Natural killer cell (primary cell): ENCODE measurements at places on chromosomes 2 and 18.

DNA sequence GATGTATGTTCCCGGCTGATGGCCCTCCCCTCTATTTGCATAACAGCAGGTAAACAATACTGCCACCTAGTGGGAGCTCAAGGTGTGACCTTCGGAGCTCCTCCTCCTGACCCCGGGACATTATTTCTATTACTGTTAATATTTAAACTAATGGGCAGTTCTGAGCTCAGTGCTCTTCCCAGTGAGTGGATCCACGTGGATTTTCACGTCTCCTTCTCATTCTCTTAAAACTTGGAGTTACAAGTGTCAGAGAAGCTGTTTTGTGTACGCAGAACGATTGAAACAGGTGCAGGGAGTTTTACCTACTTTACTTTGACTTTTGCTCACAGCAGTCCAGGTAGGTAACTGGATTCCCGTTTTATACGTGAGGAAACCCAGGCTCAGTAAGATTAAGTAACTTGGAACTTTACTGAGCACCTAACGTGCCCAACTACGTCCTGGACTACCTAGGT lies 127.3 kb downstream of the PRKCE start:
- DNase-seq, result peak; percentile 48

DNA sequence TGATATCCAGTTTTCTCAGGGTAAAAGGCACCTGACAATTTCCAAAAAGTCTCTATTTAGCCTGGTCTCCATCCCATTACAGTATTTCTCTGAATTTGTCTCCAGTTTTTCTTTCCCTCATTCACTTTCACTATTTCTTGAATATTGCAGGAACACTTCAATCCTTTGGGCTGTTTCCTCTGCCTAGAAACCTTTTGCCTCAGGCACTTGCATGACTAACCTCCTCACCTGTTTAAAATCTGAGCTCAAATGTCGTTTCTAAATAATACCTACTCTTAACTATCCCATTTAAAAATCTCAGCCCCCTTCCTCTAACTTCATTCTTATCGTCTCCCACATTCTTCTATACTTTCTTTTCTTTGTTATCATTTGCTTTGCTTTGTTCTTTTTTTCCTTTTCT lies 9.0 kb downstream of the SCN2A start:
- DNase-seq, result no peak

DNA sequence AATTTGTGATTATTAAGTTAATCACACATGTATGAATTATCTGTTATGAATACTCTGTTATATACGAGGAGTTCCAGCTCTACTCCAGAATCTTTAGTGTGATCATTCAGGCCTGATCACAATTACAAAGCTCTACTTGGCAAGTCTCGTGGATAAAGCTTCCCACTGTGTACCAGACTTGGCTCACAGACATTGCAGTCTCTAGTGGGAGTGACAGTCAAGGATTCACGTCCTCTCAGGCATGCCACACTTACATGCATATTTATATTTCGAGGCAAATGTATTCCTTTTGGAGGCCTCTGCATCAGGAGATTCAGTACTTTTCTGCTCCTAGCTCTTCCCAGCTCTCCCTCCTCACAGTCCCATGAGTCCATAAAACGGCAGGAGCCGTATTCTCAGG lies 403.4 kb upstream of the CDH7 start:
- DNase-seq, result no peak

DNA sequence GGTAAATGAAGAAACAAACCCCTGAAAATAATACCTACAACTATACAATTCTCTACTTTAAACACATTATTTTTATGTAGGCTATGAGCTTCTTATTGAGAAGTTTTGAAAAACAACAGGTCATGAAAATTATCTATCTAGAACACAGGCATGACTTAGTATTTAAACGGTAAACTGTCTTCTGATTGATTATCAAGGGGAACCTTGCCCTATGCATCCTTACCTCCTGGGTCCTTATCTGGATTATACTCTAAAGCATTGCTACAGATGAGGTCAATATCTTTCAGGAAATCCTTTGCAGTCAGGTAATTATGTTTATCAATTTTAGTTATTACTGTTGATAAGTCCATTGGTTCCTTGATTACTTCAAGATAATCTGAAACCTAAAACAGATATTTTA lies 144.3 kb downstream of the ATAD2B start:
- DNase-seq, result no peak
